ENCODE measurements at places on chromosomes 16 and 17. TPM values are rescaled to one million over a fixed set of nuclear protein-coding genes. Genes with fewer than 3 reads are reported as not detected.

Gene TEX14
- 0.19 TPM for total RNA-seq

DNA sequence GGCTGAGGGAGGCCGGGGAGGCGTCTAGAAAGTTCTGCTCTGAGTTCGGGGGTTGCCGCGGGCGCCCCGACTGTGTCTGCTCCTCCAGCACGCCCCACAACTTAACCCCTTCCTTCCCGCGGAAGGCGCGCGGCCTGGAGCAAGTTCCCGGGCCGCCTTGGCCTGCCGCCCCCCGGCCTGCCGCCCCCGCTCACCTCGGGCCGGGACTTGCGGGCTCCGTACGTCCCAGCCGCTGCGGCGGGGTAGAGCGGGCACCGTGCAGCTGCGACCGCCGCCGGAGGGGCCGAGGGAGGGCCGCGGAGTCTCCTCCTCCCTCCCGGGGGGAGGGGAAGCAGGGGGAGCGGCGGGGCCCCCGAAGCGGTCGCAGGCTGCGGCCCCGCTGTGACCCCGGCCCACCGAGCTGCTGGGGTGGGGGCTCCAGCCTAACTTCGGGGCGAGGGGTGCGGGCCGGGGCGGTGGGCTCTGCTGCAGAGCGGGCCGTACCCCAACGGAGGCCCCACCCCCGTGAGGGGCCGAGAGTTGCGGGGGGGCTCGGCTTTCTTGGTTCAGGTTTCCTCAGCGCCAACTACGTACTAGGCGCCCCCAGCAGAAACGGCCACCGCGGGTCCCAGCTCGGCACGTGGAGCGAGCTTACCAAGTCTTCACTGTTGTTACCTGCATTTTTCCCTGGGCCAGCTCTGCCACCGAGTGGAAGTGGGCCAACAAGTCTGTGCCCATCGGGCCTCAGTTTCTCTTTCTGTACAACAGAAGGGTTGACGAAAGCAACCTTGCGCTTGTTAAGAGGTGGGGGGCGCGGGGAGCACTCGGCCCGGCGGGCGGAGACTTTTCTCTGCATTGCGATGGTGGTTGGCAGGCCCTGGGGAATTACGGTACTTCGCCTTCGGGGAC lies at the start of gene CCDC102A:
TSS of gene CCDC102A (minus strand) at position 266 of the 888 bp plus-strand sequence. CDS start 7,394 bp downstream, outside the sequence.
- DNase-seq: no peak

GRCh38 chr17:6162216-6162615 lies 92.0 kb downstream of the WSCD1 start:
- DNase-seq: no peak

- DNase-seq: peak; percentile 77
Observed at GRCh38 chr17:83079352-83079747, at the start of gene METRNL. Gene METRNL (plus strand): TSS chr17:83079609. CDS start chr17:83079816, 207 bp downstream.
